ENCODE measurements at places on chromosomes 16 and 17.

DNA sequence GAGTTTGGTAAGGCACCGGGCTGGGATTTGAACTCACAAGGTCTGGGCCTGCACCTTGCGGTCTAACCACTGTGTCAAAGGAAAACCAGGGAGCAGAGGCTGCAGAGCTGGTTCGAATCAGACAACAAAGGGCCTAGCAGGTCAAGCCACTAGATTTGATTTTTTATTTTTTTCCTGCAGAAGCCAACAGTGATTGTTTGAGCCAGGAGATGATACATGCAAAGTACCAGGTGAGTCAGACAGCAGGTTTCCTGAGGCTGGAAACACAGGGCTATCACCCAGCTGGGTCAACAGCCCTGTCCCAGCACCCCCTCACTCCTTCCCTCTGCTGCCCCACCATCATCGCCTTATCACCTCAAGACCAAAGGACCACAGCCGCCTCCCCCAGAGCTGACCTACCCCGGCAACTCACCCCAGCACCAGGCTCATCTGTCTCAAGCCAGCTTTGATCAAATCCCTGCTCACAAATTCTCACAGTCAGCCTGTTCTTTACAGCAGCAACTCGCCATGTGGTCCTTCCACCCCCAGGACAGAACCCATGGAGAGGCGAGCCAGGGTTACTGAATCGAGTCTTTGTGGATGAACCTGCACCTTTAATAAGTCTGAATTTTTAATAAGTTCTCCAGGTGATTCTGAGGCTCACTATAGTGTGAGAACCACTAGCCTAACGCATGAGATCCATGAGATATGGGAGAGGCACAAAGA is 13.0 kb upstream of the KRT19 start:
- DNase-seq = no peak
- H3K4me3 ChIP-seq = no peak overlapping the region
- H3K27ac ChIP-seq = no peak overlapping the region
- no peaks in the 10 kb centered on the region for H3K36me3 ChIP-seq
- H3K4me1 ChIP-seq = no peaks in the 10 kb centered on the region
- peaks cover 35% of the 10 kb centered on the region for H3K27me3 ChIP-seq

DNA sequence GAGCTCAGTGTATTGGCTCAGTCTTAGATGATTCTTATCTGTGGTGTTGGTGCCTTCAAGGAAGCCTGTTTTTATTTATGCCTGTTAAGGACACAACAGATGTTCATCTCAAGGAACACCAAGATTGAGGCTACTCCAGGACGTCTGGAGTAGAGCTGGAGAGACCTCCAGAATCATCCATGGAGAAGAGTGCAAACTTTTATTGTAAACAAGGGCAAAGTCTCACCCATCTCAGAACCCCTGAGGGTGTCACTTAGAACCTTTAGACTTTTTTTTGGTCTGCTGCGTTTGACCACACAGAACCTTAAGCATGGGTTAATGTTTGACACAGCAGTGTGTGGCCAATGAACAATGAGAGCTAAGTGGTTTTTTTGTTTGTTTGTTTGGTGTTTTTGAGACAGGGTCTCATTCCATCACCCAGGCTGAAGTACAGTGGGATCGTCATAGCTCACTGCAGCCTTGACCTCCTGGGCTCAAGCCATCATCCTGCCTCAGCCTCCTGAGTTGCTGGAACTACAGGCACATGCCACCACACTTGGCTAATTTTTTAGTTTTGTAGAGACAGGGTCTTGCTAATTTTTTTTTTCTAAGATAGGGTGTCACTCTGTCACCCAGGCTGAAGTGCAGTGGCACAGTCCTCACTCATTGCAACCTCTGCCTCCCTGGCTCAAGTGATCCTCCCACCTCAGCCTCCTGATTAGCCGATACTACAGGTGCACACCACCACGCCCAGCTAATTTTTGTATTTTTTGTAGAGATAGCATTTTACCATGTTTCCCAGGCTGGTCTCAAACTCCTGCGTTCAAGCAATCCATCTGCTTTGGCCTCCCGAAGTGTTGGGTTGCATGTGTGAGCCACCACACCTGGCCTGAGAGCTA is 16.3 kb downstream of the SLC47A1 start:
- H3K36me3 ChIP-seq = no peaks in the 10 kb centered on the region
- no peak for DNase-seq
- H3K4me1 ChIP-seq = peaks cover 5% of the 10 kb centered on the region
- no peak overlapping the region for H3K27ac ChIP-seq
- peaks cover 12% of the 10 kb centered on the region for H3K27me3 ChIP-seq

GRCh38 chr16:84033251-84034195 is 9.1 kb downstream of the SLC38A8 start:
- peaks cover 4% of the 10 kb centered on the region for H3K36me3 ChIP-seq
- H3K4me3 ChIP-seq = no peak overlapping the region
- no peak for DNase-seq
- H3K27ac ChIP-seq = no peak overlapping the region
- peaks cover 37% of the 10 kb centered on the region for H3K4me1 ChIP-seq
- peaks cover 40% of the 10 kb centered on the region for H3K27me3 ChIP-seq

DNA sequence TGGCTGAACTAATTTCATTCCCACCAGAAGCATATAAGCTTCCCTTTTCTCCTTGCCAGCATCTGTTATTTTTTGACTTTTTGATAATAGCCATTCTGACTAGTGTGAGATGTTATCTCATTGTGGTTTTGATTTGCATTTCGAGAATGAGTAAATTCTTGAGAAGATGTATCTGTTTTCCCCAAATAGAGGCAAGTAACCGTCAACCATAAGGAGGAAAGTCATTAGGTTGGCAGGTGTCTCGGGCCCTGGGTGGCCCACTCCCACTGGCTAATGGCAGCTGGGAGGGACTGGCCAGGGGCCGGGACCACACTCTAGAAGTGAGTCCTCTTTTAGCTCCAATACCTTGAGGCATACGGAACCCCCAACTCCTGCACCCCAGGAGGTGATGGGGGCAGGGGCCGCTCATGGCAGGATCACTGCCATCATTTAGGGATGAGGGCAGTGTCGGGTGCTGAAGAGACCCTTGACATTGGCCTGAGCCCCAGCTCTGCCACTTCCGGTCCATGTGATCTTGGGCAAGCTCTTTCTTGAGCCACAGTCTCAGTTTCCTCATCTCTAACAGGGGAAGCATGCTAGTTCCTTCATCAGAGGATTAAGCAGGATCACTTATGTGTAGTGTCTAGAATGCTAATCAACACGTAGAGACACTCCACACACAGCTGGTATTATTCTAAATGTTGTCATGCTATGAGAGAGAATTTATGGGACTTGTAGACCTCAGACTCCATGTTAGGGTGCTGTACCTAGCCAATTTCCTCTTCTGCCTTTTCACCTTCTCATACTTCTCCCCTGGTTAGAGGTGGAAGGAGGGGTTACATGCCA is 44.3 kb downstream of the RGS9 start:
- peaks cover 25% of the 10 kb centered on the region for H3K27me3 ChIP-seq
- peaks cover 12% of the 10 kb centered on the region for H3K36me3 ChIP-seq
- H3K4me3 ChIP-seq = no peak overlapping the region
- H3K27ac ChIP-seq = peak overlapping the region; percentile 88

- H3K4me1 ChIP-seq = peaks cover 24% of the 10 kb centered on the region
- H3K4me3 ChIP-seq = peak overlapping the region; percentile 94
- peak; percentile 82 for DNase-seq
- peak overlapping the region; percentile 94 for H3K27ac ChIP-seq
Observed at GRCh38 chr17:79836972-79837887, 2.0 kb downstream of the CBX4 start.

- DNase-seq = no peak
- peaks cover 4% of the 10 kb centered on the region for H3K4me1 ChIP-seq
- H3K27me3 ChIP-seq = no peaks in the 10 kb centered on the region
- H3K36me3 ChIP-seq = peaks cover 36% of the 10 kb centered on the region
- no peak overlapping the region for H3K27ac ChIP-seq
Observed at GRCh38 chr17:18300725-18301480, 13.9 kb downstream of the TOP3A start.

DNA sequence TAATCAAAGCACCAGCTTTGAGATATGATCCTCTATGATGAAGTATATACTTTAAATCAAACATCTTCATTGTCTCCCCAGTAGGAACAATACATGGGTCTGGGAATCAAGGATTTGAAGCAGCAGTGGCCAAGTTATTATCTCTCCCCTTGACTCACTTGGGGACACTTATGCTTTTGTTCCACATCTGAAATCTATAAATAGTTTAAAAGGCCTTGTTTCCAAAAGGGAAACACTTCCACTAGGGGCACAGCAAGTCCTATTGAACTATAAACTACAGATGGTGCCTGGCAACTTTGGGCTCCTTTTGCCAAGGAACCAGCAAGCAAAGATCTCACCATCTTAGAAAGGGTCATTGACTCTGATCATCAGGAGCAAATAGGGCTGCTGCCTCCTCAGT is 16.0 kb upstream of the CEP112 start:
- H3K4me1 ChIP-seq = no peaks in the 10 kb centered on the region
- no peaks in the 10 kb centered on the region for H3K36me3 ChIP-seq
- no peak for DNase-seq
- no peak overlapping the region for H3K4me3 ChIP-seq

DNA sequence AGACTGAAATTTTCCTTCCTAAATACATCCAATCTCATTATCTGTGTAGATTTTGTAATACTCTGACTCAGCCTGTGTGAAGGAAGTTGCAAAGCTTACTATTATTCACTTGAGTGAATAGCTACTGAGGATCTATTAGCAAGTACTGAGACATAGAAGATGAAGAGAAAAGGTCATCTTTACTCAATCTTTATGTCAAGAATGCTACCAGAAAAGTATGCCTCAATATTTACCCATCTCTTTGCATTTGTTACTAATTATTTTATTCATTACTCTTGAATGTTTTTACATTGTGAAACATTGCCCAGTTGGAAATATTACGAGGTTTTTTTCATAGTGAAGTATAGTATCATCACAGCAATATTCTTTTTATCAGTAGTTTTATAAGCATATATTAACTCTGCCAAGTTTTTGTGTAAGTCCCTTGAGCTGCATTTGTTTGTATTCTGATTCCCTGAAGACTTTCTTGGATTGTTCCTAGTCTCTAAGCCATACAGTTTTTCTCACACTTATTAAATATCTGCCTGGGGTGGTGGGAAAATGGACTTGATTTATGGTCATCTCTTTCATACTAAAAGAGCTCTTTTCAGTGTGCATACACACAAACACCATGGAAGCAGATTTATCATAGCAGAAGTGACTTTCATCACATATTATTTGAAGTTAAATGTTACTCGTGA is 110.4 kb downstream of the MRTFB start:
- H3K27ac ChIP-seq = no peak overlapping the region
- no peak overlapping the region for H3K4me3 ChIP-seq
- peaks cover 8% of the 10 kb centered on the region for H3K36me3 ChIP-seq
- H3K27me3 ChIP-seq = no peaks in the 10 kb centered on the region

DNA sequence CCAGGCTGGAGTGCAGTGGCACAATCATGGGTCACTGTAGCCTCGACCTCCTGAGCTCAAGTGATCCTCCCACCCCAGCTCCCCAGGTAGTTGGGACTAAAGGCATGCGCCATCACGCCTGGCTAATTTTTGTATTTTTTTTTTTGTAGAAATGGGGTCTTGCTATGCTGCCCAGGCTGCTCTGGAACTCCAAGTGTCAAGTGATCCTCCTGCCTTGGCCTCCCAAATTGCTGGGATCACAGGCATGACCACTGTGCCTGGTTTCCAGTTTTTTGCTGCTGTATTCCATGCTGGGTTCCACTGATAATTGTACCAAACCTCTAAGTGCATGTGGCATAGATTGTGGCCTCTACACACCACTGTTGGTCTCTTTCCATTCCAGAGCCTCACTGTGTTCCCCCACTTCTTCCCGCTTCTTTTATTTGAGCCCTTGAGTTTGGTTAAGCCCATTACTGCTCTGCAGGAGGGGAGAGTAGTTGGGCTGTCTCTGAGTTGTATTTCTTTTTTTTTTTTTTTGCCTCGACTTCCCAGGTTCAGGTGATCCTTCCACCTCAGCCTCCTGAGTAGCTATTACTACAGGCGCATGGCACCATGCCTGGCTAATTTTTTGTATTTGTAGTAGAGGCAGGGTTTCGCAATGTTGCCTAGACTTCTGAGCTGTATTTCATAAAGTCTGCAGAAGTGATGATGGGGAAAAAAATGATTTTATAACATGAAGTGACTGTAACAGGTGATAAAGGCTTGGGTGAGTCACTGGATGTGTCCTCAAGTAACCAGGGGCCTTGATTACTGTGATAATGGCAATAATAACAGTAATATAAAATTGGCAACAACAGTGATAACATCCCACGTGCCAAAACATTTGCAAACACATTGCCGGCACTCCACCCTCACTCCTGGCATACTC is 30.0 kb downstream of the EEF2K start:
- no peak for DNase-seq
- H3K27me3 ChIP-seq = no peaks in the 10 kb centered on the region
- H3K4me1 ChIP-seq = peaks cover 15% of the 10 kb centered on the region
- H3K36me3 ChIP-seq = peaks cover 38% of the 10 kb centered on the region
- no peak overlapping the region for H3K4me3 ChIP-seq
- no peak overlapping the region for H3K27ac ChIP-seq

- peaks cover 22% of the 10 kb centered on the region for H3K36me3 ChIP-seq
- no peaks in the 10 kb centered on the region for H3K27me3 ChIP-seq
- H3K27ac ChIP-seq = no peak overlapping the region
- no peak for DNase-seq
Observed at GRCh38 chr17:67557921-67558320, 159.8 kb upstream of the NOL11 start.

DNA sequence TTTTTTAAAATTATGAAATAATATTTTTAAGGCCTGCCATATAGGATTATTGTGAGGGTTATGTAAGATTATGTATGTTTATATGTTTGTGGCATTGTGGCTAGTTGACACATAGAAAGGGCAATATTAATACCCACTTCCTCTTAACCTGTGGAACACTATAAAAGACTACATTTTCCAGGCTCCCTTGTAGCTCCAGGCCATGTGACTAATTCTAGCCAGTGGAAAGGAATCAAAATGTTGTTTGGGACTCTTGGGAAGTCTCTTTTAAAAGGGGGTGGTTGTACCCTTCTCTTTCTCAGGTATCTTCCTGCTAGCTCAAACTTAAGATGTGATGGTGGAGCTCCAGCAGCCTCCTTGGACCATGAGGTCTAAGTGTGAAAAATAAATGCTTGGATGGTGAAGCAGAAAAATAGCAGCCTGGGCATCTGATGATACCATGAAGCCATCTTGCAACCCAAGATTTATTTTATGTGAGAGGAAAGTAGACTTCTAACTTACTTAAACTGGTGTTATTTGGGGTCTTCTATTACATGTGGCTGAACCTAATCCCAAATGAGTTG is 39.2 kb downstream of the TEKT5 start:
- H3K4me3 ChIP-seq = no peak overlapping the region
- H3K27ac ChIP-seq = no peak overlapping the region
- DNase-seq = no peak
- no peaks in the 10 kb centered on the region for H3K27me3 ChIP-seq
- peaks cover 6% of the 10 kb centered on the region for H3K4me1 ChIP-seq

- no peaks in the 10 kb centered on the region for H3K27me3 ChIP-seq
- H3K27ac ChIP-seq = no peak overlapping the region
- no peak overlapping the region for H3K4me3 ChIP-seq
- H3K36me3 ChIP-seq = peaks cover 11% of the 10 kb centered on the region
- H3K4me1 ChIP-seq = peaks cover 9% of the 10 kb centered on the region
Observed at GRCh38 chr17:29252101-29252791, 5.6 kb downstream of the CRYBA1 start.

- no peak overlapping the region for H3K4me3 ChIP-seq
- H3K36me3 ChIP-seq = no peaks in the 10 kb centered on the region
- H3K4me1 ChIP-seq = no peaks in the 10 kb centered on the region
- H3K27me3 ChIP-seq = no peaks in the 10 kb centered on the region
- no peak for DNase-seq
- H3K27ac ChIP-seq = no peak overlapping the region
Observed at GRCh38 chr17:56111706-56112485, 41.4 kb upstream of the ANKFN1 start.

- no peaks in the 10 kb centered on the region for H3K36me3 ChIP-seq
- DNase-seq = no peak
- H3K4me3 ChIP-seq = no peak overlapping the region
Observed at GRCh38 chr17:35786941-35787432, 8.5 kb downstream of the MMP28 start.

Measured in stimulated activated naive B cell treated with anti-CD40 and anti-IgM and Interleukin-4, amounts not matched to agents 10 μg/mL and 1 μg/mL and 100 μg/mL, for 72 hours (primary cell).